HepG2 (cell line): ENCODE measurements at places on chromosomes 6 and 20.

DNA sequence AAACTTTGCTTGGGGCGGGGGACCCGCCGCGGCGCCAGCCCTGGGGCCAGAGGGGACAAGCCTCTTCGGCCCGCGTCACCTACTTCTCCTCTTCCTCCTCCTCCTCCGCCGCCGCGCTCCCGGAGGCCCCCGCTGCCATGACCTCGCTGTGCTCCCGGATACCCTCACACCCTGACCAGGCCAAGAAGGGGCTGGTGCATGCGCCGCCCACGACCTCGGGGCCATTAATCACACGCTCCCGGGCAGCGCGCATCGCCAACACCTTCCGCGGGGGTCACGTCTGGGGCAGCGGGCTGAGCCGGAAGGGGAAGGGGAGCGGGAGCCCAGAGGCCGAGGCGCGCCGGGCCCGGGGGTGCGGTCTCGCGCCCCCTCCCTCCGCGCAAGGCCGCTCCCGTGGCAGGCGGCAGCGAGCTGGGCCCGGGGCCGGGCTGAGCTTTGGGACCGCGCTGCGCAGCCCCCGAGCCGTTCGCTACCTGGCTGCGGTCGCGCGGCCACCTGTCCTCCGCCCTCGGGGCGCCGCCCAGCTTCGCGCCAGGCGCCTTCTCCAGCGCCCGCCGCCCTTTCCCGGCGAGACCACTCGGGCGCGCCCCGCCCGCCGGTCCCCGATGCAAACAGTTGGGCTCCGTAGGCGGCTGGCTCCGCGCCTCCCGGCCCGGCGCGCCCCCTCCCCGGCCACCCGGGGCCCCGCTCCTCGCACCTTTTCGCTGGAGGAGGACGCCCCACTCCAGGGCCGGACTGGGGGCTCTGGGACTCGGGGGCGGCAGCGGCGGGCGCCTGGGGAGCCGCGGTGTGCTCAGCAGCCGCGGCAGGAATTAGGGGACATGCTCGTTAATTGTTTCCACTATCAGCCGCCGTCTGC lies 575 bp upstream of the CNR1 start:
- peak overlapping the region; percentile 37; the same call in 1 of the 2 replicates for H3K4me3 ChIP-seq
- no peak overlapping the region for H3K27ac ChIP-seq
- no peak for DNase-seq
- H3K27me3 ChIP-seq, result peaks cover 54% of the 10 kb centered on the region
- peaks cover 4% of the 10 kb centered on the region; the same call in 1 of the 2 replicates for H3K4me1 ChIP-seq

- no peak overlapping the region for H3K4me3 ChIP-seq
- H3K27ac ChIP-seq, result peak overlapping the region; percentile 16
- H3K36me3 ChIP-seq, result peaks cover 84% of the 10 kb centered on the region
- DNase-seq, result peak; percentile 71
These were observed 90.5 kb downstream of the SYNJ2 start for GRCh38 chr6:158072083-158072721.

DNA sequence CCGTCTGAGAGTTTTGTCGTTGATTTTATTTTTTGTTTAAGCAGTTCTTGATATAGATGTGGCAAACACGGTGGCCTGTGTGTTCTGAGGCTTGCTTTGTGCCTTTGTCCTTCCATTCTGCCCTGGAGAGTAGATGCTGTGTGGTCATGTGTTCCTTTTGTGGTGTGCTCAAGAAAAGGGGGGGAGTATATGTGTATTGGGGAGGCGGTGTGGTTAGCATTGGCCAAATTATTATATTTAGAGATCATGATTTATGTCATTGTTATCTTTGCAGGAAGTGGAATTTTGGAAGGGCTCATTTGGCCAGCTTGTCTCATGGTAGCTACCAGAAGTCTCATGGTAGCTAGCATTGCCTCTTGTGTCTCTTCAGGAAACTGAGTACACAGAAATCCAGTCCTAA lies 16.4 kb downstream of the RREB1 start:
- H3K36me3 ChIP-seq, result peaks cover 3% of the 10 kb centered on the region; the same call in 1 of the 2 replicates
- H3K4me3 ChIP-seq, result no peak overlapping the region
- no peak overlapping the region for H3K27ac ChIP-seq
- DNase-seq, result no peak
- H3K27me3 ChIP-seq, result no peaks in the 10 kb centered on the region
- peaks cover 55% of the 10 kb centered on the region for H3K4me1 ChIP-seq

DNA sequence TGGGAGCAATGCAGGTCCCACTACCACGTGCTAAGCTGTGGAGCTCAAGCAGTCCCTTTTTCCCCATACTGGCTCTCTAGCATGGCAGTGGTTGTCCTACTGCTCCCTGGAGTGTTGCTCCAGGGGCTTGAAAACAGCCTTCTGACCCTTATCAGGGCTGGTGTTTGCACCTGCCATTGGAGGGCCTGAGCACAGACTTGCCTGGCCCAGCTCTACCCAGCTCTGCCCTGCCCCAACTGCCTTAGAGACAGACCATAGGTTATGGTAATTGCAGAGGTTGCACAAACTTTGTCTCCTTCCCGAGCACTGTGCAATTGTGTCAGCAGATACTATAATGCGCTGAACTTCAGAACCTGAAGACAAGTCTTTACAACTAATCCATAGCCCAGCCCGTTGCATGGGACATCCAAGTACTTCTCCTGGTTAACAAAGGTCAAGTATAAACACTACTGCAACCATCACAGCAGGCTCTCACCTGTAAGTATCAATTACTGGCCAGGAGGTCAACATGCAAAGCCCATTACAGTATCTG lies 58.7 kb downstream of the PDSS2 start:
- DNase-seq, result no peak
- H3K36me3 ChIP-seq, result peaks cover 2% of the 10 kb centered on the region; the same call in 1 of the 2 replicates
- H3K4me3 ChIP-seq, result no peak overlapping the region
- H3K27me3 ChIP-seq, result no peaks in the 10 kb centered on the region
- no peak overlapping the region for H3K27ac ChIP-seq

DNA sequence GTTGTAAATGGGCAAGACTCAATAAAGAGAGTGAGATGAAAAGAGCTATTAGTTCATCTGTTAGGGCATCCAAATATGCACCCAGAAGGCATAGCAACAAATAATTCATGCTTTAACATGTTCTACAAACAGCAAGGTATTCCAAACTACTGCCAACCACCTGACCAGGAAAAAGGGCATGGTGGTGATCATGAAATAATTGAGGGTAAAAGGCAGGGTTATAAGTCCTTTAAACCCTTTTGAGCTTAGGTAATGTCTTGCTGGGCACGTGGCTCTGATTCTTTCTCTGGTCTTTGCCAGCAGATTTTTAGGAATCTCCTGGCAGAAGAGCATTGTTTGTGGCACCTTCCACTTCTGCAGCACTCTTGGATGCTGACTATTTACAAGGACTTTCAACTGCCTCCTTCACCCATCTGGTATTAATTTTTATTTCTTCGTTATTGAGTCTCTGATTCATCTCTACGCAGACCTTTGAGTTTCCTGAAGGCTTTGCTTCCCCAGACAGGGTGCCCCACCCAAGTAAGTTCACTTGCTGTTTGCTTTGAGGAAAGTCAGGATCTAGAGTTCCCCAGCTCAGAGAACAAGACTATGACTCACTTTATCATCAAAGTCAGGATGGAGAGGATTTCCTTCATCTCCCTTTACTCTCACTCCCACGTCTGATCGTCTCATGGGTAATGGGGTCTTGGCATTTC lies 83.4 kb upstream of the NEDD9 start:
- no peaks in the 10 kb centered on the region for H3K27me3 ChIP-seq
- no peak overlapping the region for H3K27ac ChIP-seq
- H3K4me3 ChIP-seq, result no peak overlapping the region

DNA sequence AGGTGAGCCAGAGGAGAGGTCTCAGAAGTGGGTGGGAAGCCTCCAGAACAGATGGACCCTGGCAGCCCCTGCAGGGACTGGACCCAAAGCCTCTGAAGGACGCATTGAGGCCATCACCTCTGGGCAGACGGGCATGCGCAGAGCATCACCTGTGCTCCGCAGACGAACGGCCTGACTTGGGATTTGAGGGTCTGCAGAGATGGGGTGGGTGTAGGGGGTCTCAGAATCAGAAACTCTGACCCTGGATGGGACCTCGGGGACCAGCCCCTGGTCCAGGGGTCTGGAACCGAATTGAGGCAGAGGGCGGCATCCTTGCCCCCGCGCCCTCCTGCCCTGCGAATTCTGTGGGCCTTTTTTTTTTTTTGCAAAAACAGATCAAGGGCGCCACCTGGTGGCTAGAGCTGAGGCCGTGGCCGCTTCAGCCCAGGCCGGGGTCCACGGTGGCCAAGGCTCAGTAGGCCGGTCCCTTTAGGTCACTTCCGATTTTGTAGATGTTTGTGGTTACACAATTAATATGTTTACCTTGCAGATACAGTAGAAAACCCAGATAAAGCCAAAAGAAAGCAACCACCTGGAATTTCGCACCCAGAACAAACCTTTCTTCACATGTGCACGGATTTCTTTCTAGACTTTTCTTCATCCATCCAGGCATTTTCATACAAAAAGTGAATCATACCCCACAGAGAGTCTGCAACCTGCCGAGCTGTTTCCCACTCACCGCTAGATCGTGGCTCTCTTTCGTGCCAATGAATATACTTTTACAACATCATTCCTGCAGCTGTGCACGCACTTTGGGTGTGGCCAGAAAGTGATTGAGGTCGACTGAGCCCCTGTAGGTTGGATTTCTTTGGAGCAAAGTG lies 25.9 kb downstream of the ZBP1 start:
- no peak overlapping the region for H3K27ac ChIP-seq
- H3K27me3 ChIP-seq, result no peaks in the 10 kb centered on the region; the same call in 1 of the 2 replicates
- H3K4me3 ChIP-seq, result no peak overlapping the region
- no peaks in the 10 kb centered on the region for H3K36me3 ChIP-seq
- peaks cover 55% of the 10 kb centered on the region for H3K4me1 ChIP-seq

DNA sequence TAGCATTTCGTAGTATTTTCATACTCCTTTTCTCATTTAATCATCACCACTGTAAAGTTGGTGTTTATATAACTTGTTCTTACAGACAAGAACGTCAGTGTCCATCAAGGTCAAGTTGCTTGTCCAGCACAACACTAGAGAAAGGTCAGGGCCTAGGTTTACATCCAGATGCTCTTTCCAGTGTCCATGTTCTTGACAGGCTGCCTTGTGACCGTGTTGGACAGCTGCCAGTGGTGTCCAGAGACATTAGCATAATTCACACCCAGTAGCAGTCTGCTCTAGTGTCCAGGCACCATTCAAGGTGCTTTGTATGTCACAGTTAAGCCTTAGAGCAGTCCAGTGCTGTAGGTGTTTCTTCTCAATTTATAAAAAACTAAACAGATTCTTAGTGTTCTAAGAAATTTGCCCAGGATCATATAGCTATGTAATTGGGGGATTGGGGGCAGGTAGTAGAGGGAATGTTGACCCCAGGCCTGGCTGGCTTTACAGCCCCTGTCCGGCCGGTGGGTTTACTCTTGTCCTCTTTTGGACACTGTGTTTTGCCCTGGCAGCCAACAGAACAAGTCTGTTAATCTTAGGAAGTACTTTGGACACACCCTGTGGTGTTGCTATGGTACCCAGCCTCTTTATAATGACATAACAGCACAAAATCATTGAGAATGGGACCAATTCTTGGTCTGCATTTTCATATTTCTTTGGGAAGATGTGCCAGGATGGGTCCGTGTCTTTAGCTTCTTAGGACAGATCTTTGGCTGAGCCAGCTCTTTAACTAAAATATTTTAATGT lies 8.0 kb downstream of the STK35 start:
- H3K27me3 ChIP-seq, result no peaks in the 10 kb centered on the region
- no peak overlapping the region for H3K27ac ChIP-seq
- no peak overlapping the region for H3K4me3 ChIP-seq
- DNase-seq, result no peak
- peaks cover 45% of the 10 kb centered on the region for H3K36me3 ChIP-seq

DNA sequence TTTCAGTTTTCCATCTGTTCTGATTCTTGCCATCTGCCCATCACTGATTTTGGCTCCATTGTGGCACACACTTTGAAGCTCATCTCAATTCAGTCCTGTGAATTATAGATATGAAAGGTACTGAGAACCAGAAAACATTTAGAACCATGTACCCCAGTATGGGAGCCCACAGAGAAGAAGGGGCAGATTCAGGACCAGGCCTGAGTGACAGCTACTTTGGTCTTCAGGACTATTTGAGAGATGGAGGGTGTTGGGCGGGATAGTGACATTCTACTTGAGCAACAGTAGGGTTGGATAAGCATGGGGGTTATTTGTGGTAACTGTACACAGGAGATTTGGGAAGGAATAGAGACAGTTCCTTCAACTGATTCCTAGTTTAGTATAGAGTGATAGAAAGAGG lies 259.2 kb upstream of the MANEA start:
- no peak overlapping the region for H3K4me3 ChIP-seq
- no peak for DNase-seq
- H3K4me1 ChIP-seq, result no peaks in the 10 kb centered on the region
- H3K27ac ChIP-seq, result no peak overlapping the region
- H3K27me3 ChIP-seq, result no peaks in the 10 kb centered on the region
- H3K36me3 ChIP-seq, result no peaks in the 10 kb centered on the region

- no peaks in the 10 kb centered on the region for H3K4me1 ChIP-seq
- H3K27me3 ChIP-seq, result no peaks in the 10 kb centered on the region
- no peaks in the 10 kb centered on the region for H3K36me3 ChIP-seq
These were observed 315.1 kb downstream of the EPHA7 start for GRCh38 chr6:93104195-93104817.

GRCh38 chr20:59154317-59155013 lies 9.2 kb upstream of the ZNF831 start:
- H3K4me3 ChIP-seq, result no peak overlapping the region
- H3K4me1 ChIP-seq, result no peaks in the 10 kb centered on the region
- no peak for DNase-seq
- no peaks in the 10 kb centered on the region for H3K36me3 ChIP-seq
- H3K27me3 ChIP-seq, result peaks cover 2% of the 10 kb centered on the region; the same call in 1 of the 2 replicates

GRCh38 chr20:49278818-49279676 lies 1.2 kb upstream of the ZNFX1 start:
- H3K4me1 ChIP-seq, result peaks cover 62% of the 10 kb centered on the region
- H3K36me3 ChIP-seq, result peaks cover 32% of the 10 kb centered on the region
- H3K27me3 ChIP-seq, result no peaks in the 10 kb centered on the region
- peak overlapping the region; percentile 91 for H3K27ac ChIP-seq

DNA sequence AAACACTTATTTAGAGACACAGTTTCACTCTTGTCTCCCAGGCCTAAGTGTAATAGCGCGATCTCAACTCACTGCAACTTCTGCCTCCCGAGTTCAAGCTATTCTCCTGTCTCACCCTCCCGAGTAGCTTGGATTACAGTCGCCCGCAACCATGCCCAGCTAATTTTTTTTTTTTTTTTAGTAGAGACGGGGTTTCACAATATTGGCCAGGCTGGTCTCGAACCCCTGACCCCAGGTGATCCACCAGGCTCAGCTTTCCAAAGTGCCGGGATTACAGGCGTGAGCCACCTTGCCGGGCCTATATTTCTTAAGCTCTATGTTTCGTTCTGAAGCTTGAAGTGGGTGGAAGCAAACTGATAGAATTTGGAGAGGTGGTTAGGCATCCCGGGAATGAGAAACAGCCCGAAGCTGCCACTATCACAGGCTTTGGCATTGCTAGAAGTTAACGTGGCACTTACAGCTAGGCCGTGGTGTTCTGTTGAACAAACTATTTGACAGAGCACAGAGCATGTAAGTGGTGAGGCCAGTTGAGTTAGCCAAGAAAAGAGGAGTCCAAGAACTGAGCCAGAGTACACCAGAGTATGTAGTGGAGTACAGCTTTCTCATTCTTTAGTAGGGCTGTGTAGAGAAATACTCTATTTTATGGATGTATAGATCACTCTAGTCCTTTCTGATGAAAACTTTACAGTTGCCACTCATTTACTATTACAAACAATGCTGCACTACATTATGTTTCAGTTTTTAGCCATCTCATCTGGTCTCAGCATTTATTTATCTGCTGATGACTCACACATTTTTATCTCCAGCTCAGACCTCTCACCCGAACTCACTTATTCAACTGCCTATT lies 62.0 kb upstream of the HFE start:
- H3K27ac ChIP-seq, result peak overlapping the region; percentile 93
- DNase-seq, result peak; percentile 63
- H3K4me1 ChIP-seq, result peaks cover 71% of the 10 kb centered on the region
- H3K36me3 ChIP-seq, result no peaks in the 10 kb centered on the region
- no peaks in the 10 kb centered on the region for H3K27me3 ChIP-seq
